Fibroblast of lung (primary cell): ENCODE measurements at places on chromosomes 5 and 9.

DNA sequence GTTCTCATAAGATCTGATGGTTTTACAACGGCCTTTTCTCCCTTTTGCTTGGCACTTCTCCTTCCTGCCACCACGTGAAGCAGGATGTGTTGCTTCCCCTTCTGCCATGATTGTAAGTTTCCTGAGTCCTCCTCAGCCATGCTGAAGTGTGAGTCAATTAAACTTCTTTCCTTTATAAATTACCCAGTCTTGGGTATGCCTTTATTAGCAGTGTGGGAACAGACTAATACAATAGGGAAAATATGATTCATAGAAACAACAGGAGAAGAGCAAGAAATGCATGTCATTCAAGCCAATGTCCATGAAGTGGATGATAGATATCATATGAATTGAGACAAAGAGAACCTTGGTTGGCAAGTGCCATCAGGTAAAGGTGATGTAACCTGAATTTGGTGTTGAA is 128.3 kb upstream of the HAPLN1 start:
- no peak for DNase-seq

- peak; percentile 84 for DNase-seq
These were observed 16.4 kb upstream of the PDCD1LG2 start for GRCh38 chr9:5493679-5494511.

DNA sequence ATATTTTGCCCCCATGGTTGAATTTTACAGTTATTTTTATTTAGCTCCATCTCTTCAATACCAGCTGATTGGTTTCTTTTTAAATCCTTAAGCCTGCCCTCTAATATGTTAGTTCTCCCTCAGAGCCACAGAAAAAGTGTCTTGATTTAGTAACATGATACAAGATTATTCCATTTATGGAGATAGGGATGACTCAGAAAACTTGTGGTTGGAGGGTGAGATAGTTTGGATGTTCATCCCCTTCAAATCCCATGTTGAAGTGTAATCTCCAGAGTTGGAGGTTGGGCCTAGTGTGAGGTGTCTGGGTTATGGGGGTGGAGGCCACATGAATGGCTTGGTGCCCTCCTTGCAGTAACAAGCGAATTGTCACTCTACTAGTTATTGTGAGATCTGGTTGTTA is 115.7 kb downstream of the FBXO38 start:
- peak; percentile 29 for DNase-seq

DNA sequence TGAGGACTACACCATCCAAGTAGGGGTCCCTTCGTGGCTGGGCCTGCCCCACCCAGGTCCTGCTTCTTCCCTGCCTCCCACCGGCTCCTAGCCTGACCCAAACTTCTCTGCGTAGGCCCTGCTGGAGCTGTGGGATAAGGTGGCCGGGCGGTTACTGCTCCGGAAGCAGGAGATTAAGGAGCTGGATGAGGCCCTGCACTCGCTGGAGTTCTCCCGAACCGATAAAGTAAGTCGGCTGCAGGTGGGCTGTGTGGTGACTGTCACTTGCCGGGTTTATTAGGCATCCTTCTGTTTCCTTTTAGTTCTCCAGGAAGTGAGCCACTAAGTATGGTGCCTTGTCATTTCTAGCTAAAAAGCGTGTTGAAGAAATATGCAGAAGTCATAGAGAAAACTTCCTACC is 7.0 kb downstream of the CCDC180 start:
- DNase-seq, result no peak

DNA sequence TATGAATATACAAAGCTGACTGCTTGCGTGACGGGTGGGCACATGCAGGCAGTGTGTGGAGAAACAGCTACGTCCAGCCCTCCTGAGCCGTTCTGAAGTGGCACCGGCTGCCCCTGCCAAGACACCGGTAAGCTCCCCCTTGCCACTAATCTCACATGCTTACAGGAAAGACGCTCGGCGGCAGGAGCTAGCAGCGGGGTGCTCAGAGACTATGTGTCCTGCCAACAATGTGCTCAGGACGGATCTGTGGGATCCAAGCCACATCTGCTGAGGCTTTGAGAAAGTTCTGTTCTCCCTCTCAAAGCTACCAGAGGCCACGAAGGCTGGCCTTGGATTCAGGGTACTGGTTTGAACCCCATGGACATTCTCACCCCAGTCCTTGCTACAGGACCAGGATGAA is 157.2 kb upstream of the PHYKPL start:
- no peak for DNase-seq

- peak; percentile 70 for DNase-seq
These were observed 28.8 kb downstream of the OR2K2 start for GRCh38 chr9:111301195-111301594.

DNA sequence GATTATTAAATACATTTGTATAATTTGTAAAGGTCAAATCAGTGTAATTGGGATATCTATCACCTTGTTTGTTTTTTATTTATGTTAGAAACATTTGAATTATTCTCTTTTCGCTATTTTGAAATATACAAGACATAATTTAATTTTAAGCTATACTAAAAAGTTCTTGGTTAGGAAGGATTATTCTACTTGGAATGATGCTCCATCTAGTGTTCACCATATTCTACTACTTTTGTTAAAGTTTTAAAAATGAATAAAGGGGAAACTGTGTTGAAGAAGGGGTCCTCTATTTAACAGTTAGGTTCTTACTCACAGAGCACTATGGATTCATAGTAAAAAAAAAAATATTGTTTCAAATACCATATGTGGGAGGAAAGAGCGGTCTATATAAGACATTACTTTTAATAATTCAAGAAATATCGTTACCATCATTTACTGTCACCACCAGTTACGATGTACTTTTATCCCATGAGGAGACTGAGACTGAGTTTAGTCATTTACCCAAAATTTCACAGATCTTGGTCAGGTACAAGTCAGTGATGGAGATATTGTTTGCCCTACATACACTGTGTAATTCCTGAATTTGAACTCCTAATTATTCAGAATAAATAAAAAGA is 6.3 kb upstream of the STOM start:
- peak; percentile 71 for DNase-seq

DNA sequence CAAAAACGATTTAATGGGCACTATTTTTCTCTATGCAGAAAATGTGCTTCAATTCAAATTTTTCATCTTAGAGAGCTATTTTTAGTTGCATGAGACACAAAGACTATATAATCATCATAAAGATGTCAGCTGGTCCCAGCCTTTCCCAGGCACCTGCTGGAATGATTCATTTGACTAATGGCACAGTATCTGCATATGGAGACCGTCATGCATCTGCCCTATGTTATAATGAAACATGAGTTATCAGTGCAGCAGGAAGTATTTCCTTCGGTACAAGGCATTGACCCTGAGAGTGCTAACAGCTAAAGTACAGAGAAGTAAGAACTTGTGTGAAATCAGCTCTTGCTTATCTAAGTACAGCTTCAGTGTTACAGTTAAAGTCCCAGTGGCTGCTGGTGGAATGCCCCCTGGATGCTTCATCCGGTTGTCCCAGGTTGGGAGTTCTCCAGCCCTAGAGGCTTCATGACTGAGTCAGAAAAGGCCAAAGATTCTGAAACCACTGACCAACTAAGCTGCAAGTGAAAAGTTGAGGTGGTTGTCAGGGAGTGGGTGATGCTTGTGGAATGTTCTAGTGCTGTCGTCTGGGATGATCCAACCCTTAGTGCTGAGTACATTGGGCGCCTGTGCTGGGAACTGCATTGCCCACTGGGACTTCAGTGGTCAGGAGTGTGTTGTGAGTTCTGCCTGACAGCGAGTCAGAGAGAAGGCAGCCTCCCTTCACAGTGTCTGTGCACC is 57.2 kb downstream of the MTRR start:
- peak; percentile 78 for DNase-seq

GRCh38 chr9:124258607-124259157 is 933 bp downstream of the NEK6 start:
- no peak for DNase-seq

DNA sequence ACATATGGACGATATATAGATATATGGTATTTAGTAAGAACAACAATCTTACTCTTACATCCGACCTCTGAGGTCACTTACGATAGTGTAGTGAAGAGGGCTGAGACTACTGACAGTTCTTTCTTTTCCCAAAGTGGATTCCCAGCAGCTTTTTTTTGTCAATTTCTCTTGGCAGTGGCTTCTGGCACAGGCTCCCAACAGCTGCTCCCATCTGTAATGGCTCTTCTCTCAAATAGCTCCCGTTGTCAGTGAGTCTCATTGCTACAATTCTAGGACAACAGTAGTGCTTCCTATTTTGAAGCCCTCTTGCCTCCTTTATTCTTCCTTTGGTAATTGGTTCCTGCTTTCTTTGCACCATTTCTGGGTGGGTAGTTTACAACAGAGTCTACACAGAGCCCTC is 68.4 kb downstream of the SLC25A46 start:
- DNase-seq, result no peak

DNA sequence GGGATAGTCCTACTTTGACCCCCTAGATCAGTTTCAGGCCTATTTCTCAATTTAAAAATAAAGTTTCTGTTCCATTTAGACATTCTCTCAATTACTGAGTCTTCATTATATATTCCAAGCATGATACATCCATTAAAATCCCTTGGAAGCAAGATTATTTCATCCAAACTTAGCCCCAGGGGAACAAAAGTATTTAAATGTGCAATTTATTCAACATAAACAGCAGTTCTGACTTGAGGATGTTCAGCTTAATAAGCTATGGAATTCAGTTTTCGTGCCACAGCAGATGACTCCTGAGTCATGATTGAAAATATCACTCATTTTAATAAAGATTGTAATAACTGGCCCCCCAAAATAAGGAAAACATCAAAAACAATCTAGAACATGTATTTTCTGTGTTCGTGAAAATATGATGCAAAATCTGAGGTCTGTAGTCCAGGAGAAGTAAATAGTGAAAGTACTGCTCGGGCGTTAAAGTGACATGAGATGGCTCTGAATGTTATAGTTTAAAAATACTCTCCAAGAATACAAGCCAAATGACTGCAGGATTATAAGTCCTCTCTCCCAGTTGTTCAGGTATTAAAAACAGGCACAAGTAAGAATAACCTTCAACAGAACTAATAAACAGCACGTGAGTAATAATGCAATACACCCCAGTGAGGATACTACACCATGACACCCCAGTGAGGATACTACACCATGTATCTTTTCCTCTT is 67.1 kb downstream of the RETREG1 start:
- DNase-seq, result no peak

DNA sequence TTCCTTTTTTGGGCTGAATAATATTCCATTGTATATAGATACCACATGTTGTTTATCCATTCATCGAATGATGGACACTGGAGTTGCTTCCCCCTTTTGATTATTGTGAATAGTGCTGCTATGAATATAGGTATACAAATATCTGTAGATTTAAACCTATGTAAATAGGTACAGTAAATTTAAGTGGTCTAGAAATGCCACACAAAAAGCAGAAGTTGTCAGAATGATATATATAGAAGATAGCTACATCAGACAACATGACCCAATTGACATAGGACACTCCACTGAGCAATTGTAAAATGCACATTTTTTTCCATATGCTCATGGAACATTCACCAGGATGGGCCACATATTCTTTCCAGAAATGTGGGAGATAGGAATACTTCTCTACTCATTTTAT is 77.6 kb downstream of the SMIM15 start:
- DNase-seq, result no peak

GRCh38 chr9:21551401-21551800 is 69.3 kb upstream of the IFNE start:
- peak; percentile 49 for DNase-seq

GRCh38 chr9:83622433-83622938 is 457 bp upstream of the IDNK start:
- no peak for DNase-seq

- peak; percentile 92 for DNase-seq
These were observed 65.9 kb upstream of the PLPP1 start for GRCh38 chr5:55600497-55601203.

- no peak for DNase-seq
These were observed 50.4 kb upstream of the ZNF354A start for GRCh38 chr5:178780581-178781498.

GRCh38 chr9:89116064-89116804 is 62.4 kb downstream of the SHC3 start:
- DNase-seq, result peak; percentile 81

- DNase-seq, result no peak
These were observed 72.9 kb downstream of the ZNF618 start for GRCh38 chr9:113948891-113949570.

- no peak for DNase-seq
These were observed 170.5 kb upstream of the PPP1R26 start for GRCh38 chr9:135308821-135309762.

- DNase-seq, result no peak
These were observed 5.3 kb upstream of the DCP2 start for GRCh38 chr5:112971276-112971675.

DNA sequence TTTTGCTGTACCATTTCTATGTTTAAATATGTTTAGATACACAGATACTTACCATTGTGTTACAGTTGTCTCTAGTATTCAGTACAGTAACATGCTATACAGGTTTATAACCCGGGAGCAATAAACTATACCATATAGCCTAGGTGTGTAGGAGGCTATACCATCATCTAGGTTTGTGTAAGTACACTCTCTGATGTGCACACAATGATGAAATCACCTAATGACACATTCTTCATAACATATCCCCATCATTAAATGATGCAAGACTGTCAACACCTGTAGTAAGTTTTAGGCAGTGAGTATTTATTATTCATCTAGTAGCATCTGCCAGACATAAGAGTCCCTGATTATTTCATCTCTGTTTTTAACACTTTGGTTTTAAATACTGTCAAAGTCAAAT is 7.3 kb upstream of the DHFR start:
- DNase-seq, result no peak

DNA sequence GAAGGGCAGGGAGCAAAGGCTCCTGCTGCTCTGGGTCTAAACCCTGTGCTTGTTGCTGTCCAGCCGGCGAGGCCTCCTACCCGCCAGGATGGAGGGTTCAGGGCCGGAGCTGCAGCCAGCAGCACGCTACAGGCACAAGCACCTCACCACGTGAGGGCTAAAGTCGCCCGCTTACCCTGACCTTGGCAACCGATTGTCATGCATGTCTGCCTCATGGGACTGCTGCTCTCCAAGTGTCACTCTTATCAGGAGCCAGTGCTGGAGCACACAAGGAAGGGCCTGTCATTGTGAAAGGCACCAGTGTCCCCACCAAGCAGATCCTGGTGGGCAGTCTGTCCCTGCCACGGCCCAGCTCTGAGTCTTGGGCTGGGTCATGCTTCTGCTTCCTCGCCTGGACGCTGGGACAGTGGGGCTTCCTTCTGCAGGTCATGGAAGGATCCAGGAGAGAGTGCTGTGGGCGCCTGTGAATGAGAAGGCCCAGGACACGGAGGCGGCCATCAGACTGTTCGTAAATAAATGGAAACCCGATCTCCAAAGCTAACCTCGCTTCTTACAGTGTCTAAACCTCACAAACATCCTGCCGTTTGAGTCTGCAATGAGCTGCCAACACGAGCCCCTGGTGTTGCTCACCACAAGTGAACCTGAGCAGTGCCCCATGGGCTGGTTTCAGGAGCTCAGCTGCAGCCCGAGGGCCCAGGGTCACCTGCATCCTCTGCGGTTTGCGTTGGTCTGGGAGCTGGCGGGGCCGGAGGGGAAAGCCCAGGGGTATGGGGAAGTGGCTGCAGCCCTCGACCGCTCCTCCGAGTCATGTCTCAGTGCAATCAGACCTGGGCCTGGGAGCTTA is 58.2 kb upstream of the RXRA start:
- no peak for DNase-seq

- peak; percentile 6 for DNase-seq
These were observed 16.5 kb downstream of the RICTOR start for GRCh38 chr5:39057734-39058133.
